HuH-7 (cell line): ENCODE measurements at places on chromosomes 7 and 10.

GRCh38 chr10:85789982-85790789 lies 576.4 kb downstream of the GRID1 start:
- DNase-seq: no peak

DNA sequence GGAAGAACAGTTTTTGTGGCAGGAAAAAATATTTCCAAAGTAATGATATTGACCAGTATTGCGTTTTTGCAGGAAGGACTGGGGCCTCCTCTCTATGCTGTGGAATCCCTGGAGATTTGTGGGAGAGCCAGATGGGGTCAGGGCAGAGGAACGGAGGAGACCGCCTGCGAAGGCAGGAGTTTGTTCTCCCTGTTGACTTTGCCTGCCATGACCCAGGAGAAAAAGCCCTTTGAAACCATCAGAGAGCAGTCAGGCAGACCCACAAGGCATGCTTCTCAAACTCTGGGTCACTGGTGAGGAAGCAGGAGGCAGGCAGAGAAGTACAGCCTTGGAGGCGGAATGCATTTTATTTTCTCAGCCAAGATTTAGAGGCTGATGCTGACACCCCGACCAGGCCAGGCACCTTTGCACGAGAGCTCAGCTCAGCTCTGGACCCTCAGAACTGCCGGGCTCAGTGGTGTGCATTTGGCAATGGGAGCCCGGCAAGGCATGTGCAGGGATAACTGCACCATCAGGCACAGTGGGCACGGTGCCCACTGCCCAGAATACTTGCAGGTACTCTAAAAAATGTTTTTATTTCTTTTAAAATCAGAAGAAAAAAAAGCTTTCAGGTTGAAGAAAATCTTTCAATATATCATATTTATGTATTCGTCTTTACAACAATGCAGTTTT lies 410.4 kb downstream of the RPS24 start:
- DNase-seq: no peak

DNA sequence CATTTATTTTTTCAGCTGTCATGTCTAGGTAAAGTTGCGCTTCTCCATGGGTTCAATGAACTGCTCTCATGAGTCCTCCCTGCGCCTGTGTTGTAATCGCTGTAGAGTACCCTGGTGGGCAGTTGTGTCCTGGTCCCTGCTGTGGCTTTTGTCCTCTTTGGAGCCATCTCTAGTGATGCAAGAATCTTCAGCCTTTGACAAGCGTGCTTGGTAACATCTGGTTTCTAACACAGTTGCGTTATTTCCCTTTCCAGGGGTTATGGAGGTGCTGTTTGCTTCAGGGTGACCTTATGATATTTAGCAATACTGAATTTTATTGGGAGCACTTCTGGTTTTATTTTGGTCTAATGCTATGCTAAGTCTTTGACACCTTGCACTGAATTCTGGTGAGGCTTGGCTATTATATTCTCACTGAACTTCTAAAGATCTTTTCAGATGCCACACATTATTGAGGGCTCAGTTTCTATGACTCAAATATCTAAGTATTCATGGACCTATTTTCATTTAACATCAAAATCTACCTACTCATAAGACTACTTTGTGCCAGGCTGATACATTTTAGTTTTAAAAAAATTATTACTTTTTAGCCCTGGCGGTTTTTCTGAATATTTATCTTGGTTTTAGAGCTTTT lies 88.6 kb downstream of the FANK1 start:
- no peak for DNase-seq

GRCh38 chr10:3792710-3793219 lies 7.8 kb upstream of the KLF6 start:
- DNase-seq: no peak

GRCh38 chr7:7565746-7566650 lies 686 bp upstream of the MIOS start:
- DNase-seq: no peak

DNA sequence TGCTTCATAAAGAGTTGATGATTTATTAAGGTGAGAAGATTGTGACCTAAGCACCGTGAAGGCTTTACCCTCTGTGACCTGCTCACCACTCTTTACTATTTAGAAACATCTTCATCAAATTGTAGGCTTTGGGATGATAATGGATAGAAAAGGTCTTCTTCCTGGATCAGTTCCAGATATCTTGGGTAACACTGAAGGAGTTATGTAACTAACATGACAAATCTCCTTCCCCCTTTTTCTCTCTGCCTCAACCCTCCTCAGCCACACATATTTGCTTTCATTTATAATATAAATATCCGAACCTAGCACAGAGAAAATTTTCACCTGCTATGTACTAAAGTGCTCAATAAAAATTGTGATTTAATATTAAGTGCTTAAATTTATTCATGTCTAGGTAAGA lies 151.5 kb downstream of the FRMD4A start:
- DNase-seq: no peak

GRCh38 chr7:98329100-98329790 lies 47.8 kb downstream of the BRI3 start:
- no peak for DNase-seq

- DNase-seq: no peak
These were observed 22.4 kb downstream of the PHTF2 start for GRCh38 chr7:77820967-77821366.

GRCh38 chr10:33157103-33157502 lies 177.4 kb downstream of the NRP1 start:
- no peak for DNase-seq

DNA sequence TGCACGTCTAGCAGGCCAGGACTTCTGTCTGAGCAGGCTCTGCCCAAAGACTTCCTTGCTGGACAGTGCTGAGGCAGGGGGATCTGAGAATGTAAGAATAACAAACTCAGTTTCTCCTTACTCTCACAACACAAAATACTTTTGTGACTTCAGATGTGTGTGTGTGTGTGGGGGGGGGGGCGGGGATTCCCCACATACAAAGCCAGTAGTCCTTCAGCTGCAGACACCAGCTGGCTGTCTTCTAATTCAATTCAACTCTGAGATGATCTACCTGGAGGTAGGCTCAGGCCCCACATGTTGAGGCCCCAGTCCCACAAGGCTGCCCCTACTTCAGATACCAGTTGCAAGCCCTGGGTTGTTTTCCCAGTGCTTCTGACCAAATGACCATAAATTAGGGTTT lies 4.7 kb upstream of the CXCL12 start:
- DNase-seq: no peak

- no peak for DNase-seq
These were observed 41.8 kb downstream of the NCAPG2 start for GRCh38 chr7:158662610-158663427.

- no peak for DNase-seq
These were observed 865.9 kb downstream of the LRMDA start for GRCh38 chr10:76297358-76297757.

DNA sequence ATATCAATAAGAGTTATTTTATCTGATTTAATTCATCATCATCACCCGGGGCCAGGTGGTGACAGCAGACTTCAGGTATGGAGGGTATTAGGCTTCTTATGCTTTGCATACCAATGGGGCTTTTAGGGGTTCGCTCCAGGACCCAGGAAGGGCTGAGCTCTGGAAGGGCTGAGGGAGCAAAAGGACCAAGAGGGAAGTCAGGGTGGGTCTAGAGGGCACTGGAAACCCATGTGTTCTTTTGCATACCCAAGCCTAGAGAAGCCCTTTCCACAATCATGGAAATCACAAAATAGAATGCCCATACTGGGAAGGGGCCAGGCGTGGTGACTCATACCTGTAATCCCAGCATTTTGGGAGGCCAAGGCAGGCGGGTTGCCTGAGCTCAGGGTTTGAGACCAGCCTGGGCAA lies 30.9 kb upstream of the VCL start:
- DNase-seq: no peak

- no peak for DNase-seq
These were observed 37.5 kb downstream of the HELLS start for GRCh38 chr10:94583124-94583523.

GRCh38 chr10:104100795-104101194 lies 15.1 kb upstream of the COL17A1 start:
- no peak for DNase-seq

GRCh38 chr7:8260871-8261694 lies 884 bp downstream of the ICA1 start:
- DNase-seq: peak; percentile 61

- no peak for DNase-seq
These were observed 163.1 kb upstream of the NPVF start for GRCh38 chr7:25391295-25391861.

DNA sequence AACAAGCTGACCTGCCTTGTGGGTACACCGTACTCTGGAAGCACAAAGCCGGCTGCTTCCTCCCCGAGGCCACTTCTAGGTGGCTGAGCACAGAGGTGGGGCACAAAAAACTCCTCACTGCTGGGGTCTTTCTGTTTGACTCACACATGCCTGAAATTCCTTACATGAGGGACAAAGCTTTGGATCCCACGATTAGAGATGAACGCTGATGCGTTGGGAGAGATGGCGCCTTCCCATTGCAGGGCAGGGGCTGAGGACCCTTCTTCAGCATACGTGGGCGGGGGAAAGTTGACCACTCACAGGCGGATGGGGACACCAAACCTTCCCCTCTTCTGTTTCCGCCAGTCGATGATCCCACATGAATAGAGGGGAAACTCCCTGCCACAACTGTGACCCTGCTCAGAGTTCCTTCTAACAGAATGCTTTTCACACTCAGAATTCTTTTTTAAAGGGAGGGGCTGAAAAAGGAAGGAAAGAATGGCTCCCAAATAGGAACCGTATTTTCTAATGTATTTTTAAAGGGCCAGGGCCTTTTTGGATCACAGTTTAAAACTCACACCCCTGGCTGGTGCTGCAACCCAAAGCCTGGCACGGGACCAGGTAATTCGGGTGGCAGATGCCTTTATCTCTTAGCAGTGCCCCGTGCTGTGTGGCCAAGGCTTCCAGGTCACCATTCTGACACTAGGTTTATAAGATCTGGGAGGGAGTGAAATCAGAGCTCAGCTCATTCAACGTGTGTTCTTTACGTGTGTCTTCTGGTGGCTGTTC lies 134.0 kb downstream of the PRKAG2 start:
- no peak for DNase-seq

- DNase-seq: no peak
These were observed 94.4 kb upstream of the KIF5B start for GRCh38 chr10:32150532-32151101.

DNA sequence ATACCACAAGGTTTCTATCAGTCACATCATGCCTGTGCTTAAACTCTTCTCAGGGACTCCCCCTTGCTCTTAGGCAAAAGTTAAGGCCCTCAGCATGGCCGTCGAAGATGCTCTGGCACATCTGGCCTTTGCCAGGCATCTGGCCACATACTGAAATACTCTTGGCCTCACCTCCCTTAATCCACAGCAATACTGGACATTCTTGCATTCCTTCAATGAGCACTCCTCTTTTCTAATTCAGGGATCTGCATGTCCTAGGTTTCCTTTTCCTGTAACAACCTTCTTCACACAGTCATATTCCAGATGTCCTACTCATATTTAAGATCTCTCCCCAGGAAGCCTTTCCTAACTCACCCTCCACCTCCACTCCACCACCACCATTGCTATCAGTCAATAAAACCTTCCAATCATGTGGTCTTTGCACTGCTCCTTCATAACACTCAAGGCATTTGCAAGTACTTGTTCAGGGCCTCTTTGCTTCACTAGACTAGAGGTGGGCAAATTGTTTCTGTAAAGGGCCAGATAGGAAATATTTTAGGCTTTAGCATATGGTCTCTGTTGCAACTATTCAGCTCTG lies 216.6 kb downstream of the KCNMA1 start:
- no peak for DNase-seq

DNA sequence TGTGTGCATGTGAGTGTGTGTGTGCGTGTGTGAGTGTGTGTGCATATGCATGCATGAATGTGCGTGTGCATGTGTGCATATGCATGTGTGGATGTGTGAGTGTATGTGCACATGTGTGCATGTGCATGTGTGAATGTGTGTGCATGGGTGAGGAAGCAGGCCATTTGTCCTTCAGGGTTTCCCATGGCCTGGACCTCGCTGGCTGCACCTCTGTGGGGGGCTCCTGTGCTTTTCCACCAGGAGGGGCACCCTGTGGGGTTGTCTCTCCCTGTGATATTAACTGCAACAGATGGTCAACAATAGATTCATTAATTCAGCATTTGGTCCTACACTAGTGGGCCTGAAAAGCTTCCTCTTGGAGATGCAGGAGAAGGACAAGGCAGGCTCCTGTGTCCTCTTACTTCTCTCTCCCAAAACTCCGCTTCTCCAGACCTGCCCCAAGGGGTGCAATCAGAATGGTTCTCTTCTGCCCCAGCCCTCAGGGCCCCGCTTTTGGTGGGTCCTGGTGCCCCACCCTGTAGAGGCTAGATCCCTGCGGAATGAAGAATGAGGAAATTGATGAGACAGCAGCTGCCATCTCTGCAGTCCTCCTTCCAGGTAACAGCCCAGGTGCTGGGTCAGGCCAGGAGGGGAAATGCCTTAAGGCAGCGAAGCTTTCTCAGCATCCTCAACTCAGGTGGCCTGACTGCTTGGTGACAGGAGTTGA lies 41.5 kb upstream of the NUB1 start:
- DNase-seq: no peak

DNA sequence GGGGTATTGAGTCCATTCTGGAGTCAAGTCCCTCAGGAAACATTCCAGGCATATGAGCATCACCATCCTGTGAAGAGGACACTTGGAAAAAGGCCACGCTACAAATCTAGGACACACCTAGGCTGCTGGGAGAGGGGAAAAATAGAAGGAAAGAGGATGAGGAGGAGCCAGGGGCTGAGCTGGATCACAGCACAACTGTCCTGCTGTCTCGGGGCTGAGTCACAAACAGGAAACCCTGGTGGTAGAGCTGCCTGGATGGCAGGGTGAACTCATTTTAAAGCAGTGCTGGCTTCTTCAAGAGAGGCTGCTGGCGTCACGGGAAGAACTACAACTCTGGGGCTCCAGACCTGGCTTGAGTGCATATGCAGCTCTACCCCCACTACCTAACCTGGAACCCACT lies 151.5 kb downstream of the RNF216 start:
- DNase-seq: no peak

DNA sequence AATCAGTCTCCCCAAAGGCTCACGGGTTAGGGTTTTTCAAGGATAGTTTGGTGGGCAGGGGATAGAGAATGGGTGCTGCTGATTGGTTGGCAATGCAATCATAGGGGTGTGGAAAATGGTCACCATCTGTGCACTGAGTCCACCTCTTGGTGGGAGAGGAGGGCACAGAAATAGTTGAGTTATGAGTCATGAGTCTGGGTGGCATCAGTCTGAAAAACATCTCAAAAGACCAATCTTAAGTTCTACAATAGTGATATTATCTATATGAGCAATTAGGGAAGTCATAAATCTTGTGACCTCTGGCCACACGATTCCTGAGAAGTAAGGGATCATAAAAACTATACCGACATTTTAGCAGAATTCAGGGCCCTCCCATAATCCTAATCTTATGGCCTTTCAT lies 62.7 kb downstream of the LGI1 start:
- no peak for DNase-seq
